HFFc6 (cell line): ENCODE measurements at places on chromosomes 2 and 18. TPM values are rescaled to one million over a fixed set of nuclear protein-coding genes. Genes with fewer than 3 reads are reported as not detected.
A peak's percentile ranks its signal among the peaks of the same experiment; 100 is the strongest.

DNA sequence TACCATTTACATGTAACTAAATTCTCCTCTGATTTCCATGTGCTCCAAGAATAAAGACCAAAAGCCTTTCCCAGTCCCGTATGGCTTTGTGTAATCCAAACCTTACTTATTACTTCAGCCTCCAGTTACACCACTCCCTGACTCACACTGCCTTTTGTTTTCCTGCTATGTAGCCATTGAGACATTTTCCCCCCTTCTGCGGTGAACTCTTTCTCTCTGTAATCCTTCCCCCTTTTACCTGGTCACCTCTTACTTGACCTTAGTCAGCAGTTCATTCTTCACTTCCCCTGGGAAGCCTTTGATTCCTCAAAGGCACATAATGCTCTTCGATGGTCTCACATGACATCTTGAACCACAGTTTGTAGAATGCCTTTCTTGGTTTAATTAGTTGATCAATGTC lies 256.0 kb upstream of the FANCL start:
- peaks cover 1% of the 10 kb centered on the region; the same call in 1 of the 2 replicates for H3K27me3 ChIP-seq
- H3K4me1 ChIP-seq = no peaks in the 10 kb centered on the region
- H3K36me3 ChIP-seq = no peaks in the 10 kb centered on the region
- H3K27ac ChIP-seq = no peak overlapping the region

PTH2R gene
- not detected in 3 replicates for total RNA-seq

GRCh38 chr18:47953471-47953931 lies 23.0 kb upstream of the SMAD2 start:
- no peak overlapping the region for H3K27ac ChIP-seq
- no peaks in the 10 kb centered on the region for H3K36me3 ChIP-seq
- H3K27me3 ChIP-seq = peaks cover 10% of the 10 kb centered on the region

DNA sequence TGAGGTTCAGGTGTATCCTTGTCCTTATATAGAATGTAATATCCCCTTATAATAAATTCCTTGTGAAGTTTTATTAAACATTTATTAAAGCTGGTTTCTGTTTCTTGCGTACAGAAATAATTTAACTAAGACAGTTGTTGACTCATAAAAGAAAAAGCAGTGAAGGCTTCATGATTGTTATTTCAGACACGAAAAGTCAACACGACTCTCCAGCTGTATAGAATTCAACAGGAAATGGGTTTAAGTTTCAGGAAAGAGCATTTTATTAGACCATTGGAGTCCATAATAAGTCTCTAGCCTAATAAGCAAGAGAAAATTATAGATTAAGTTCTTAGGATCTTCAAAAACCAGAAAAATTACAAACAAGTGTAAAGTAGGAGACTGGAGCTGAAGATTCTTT lies 62.2 kb downstream of the KCNE4 start:
- H3K4me1 ChIP-seq = peaks cover 31% of the 10 kb centered on the region
- H3K36me3 ChIP-seq = no peaks in the 10 kb centered on the region
- H3K27ac ChIP-seq = no peak overlapping the region
- peaks cover 5% of the 10 kb centered on the region; the same call in 1 of the 2 replicates for H3K27me3 ChIP-seq
- no peak overlapping the region for H3K4me3 ChIP-seq
- no peak for DNase-seq

GRCh38 chr2:135258193-135258592 lies 206.1 kb downstream of the RAB3GAP1 start:
- no peak overlapping the region for H3K27ac ChIP-seq
- peaks cover 17% of the 10 kb centered on the region for H3K4me1 ChIP-seq

DNA sequence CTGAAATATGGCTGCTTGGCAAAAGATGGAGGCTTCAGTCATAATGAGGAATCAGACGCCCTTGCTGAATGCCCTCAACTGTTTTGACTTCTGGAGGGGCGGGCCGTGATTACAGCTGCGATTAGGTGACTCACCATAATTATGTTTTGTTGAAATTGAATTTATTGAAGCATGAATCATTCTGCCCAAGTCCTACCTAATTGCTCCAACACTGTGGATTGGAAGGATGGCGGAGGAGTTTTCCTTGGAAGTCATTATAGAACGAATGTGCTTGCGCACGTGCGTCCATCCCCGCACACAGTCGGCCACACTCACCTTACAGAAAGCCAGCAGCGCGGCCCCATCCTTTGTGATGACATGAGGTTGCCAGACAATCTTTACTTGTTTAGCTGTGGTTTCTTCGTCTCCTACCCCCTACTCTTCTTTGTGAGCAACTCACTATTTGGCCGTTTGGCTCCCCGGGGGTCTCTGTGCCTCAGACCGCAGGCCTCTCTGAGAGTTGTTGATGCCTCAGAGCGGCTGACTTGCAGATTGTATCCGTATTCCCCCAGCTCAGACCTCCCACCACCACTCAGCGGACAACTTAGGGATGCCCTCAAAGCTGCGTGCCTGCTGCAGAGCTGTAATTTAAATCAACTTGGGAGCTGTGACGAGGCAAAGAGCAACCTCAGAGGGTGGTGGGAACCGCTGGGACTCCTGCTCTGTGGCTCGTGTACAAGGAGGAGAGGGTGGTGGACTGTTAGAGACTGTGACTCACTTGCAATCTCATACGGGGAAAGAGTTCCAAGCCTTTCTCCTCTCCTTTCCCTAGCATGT lies 513.4 kb downstream of the TNS1 start:
- H3K36me3 ChIP-seq = no peaks in the 10 kb centered on the region; the same call in 1 of the 2 replicates
- H3K4me1 ChIP-seq = no peaks in the 10 kb centered on the region
- no peak overlapping the region for H3K27ac ChIP-seq
- no peak overlapping the region for H3K4me3 ChIP-seq
- DNase-seq = no peak
- peaks cover 7% of the 10 kb centered on the region for H3K27me3 ChIP-seq

DNA sequence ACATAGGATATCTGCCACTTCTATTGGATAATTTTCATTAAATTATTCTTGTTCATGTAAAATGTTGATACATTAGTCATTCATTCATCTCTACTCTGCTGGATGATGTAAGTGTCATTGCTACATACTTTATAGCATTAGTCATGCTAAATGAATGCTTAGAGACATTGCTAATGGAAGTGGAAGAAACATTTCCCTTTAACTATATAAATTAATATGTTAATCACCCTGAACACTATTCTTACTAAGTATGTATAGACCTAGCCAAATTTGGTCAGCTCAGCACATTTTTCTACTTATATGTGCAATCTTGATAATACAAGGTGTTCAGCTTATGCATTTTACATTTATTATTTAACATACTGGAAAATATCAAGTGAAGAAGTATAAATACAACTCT lies 160.2 kb downstream of the DPP4 start:
- H3K27me3 ChIP-seq = peaks cover 8% of the 10 kb centered on the region; the same call in 1 of the 2 replicates
- peaks cover 7% of the 10 kb centered on the region for H3K4me1 ChIP-seq
- DNase-seq = peak; percentile 25
- H3K4me3 ChIP-seq = no peak overlapping the region
- H3K36me3 ChIP-seq = no peaks in the 10 kb centered on the region

- H3K27me3 ChIP-seq = peaks cover 8% of the 10 kb centered on the region
- no peak for DNase-seq
- peak overlapping the region; percentile 88 for H3K27ac ChIP-seq
- peaks cover 45% of the 10 kb centered on the region for H3K36me3 ChIP-seq
- H3K4me3 ChIP-seq = peak overlapping the region; percentile 100
Observed at GRCh38 chr18:50285631-50286321, 1.7 kb downstream of the CXXC1 start.

MOGAT1 gene
- total RNA-seq = not detected in 3 replicates

- H3K27ac ChIP-seq = no peak overlapping the region
- H3K36me3 ChIP-seq = peaks cover 48% of the 10 kb centered on the region
- no peak for DNase-seq
Observed at GRCh38 chr18:59172664-59173249, 33.1 kb downstream of the SEC11C start.

GYPC gene
- 19.4 to 29.2 TPM (median 23.2 TPM) in 3 replicates for total RNA-seq

CD8B2 gene
- total RNA-seq = not detected in 3 replicates

ERMN gene
- total RNA-seq = not detected in 3 replicates

COL4A3 gene
- total RNA-seq = not detected in 3 replicates

DNA sequence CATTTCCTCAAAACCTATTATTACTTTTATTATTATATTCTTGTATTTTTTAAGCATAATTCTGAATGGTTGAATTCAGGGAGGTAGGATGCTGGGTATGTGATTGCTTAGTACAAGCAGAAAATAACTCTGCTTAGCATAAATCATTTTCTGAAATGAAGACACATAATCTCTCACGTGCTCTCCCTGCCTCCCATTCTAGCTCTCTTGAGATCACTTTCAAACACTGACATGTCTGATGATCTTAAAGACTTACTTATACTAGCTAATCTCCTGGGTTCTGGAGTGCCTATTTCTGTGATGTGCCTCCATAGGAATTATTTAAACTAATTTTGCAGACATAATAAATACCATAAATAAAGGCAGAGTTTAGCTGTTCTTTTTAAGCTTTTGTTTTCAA lies 1136.0 kb downstream of the SUCLG1 start:
- no peaks in the 10 kb centered on the region for H3K4me1 ChIP-seq
- H3K27me3 ChIP-seq = no peaks in the 10 kb centered on the region
- no peak for DNase-seq
- H3K4me3 ChIP-seq = no peak overlapping the region
- no peak overlapping the region for H3K27ac ChIP-seq

DNA sequence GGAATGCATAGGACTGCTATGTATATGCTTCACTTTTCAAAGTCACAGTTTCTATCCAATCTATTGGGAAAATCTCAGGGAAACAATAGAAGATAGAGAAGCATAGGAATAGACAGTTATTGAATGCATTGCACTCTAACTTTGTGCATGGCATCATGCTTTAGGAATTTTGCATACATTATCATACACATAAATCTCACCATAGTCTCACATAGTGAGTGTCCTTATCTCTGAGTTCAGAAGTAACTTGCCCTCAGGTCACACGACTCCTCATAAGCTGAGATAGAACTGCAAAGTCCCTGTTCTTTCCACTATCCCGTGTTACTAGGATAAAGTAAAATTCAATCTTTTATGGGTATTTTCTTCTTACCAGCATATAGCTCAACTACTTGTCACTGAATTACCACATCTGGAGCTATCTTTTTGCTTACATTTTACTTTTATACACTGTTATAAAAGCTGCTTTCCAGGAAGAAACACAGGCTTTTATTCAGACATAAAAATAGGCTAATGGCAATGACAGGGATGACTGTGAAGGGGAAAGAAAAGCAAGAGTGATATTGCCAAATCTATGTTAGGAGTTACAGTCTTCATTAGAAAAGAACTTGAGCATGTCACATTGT lies 666.9 kb downstream of the XIRP2 start:
- no peak overlapping the region for H3K27ac ChIP-seq
- peaks cover 2% of the 10 kb centered on the region for H3K27me3 ChIP-seq
- H3K4me1 ChIP-seq = no peaks in the 10 kb centered on the region
- H3K4me3 ChIP-seq = no peak overlapping the region
- peaks cover 4% of the 10 kb centered on the region; the same call in 1 of the 2 replicates for H3K36me3 ChIP-seq

CTDP1 gene
- 17.1 to 19.5 TPM (median 17.9 TPM) in 3 replicates for total RNA-seq

- DNase-seq = no peak
- H3K27me3 ChIP-seq = no peaks in the 10 kb centered on the region; the same call in none of the 2 replicates
- no peak overlapping the region for H3K27ac ChIP-seq
- no peak overlapping the region for H3K4me3 ChIP-seq
Observed at GRCh38 chr2:607709-608108, 69.5 kb downstream of the TMEM18 start.

GRCh38 chr2:172972005-172972619 lies 103.5 kb upstream of the MAP3K20 start:
- peaks cover 28% of the 10 kb centered on the region for H3K4me1 ChIP-seq
- H3K4me3 ChIP-seq = no peak overlapping the region
- peaks cover 1% of the 10 kb centered on the region; the same call in 1 of the 2 replicates for H3K27me3 ChIP-seq
- no peaks in the 10 kb centered on the region for H3K36me3 ChIP-seq
- peak; percentile 41 for DNase-seq

GRCh38 chr18:3675446-3675845 lies 225.5 kb downstream of the TGIF1 start:
- no peaks in the 10 kb centered on the region for H3K36me3 ChIP-seq
- H3K27ac ChIP-seq = no peak overlapping the region; the same call in 1 of the 2 replicates

DNA sequence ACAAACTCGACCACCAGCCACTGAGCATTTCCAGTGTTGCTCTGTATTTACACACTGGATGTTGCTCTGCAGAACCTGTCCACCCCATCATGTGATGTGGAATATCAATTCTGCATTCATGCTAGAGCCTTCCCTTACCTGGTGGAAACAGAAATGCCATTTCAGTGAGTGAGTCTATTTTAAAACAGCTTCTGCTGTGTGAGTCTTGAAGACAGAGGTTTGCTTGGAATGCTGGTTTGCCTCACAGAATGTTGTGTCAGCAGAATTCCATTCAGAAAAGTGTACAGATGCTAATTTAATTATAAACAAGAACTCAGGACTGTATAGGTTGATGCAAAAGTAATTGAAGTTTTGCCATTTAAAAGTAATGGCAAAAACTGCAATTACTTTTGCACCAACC lies 118.3 kb downstream of the MAP3K20 start:
- peaks cover 66% of the 10 kb centered on the region for H3K4me1 ChIP-seq
- no peak overlapping the region for H3K4me3 ChIP-seq
- peaks cover 41% of the 10 kb centered on the region for H3K36me3 ChIP-seq
- H3K27me3 ChIP-seq = peaks cover 3% of the 10 kb centered on the region; the same call in 1 of the 2 replicates
- H3K27ac ChIP-seq = peak overlapping the region; percentile 72
- peak; percentile 38 for DNase-seq

C2orf42 gene
- 10.6 to 16.6 TPM (median 16.5 TPM) in 3 replicates for total RNA-seq

- peak; percentile 67 for DNase-seq
- H3K36me3 ChIP-seq = peaks cover 19% of the 10 kb centered on the region
- peak overlapping the region; percentile 55 for H3K27ac ChIP-seq
- H3K4me3 ChIP-seq = no peak overlapping the region
- peaks cover 1% of the 10 kb centered on the region; the same call in 1 of the 2 replicates for H3K27me3 ChIP-seq
- H3K4me1 ChIP-seq = peaks cover 10% of the 10 kb centered on the region
Observed at GRCh38 chr2:246489-247144, 17.2 kb downstream of the SH3YL1 start.

GRCh38 chr2:68807821-68808266 lies 63.4 kb downstream of the BMP10 start:
- peaks cover 18% of the 10 kb centered on the region for H3K27me3 ChIP-seq
- DNase-seq = no peak
- no peaks in the 10 kb centered on the region for H3K36me3 ChIP-seq
- no peak overlapping the region; the same call in 1 of the 2 replicates for H3K27ac ChIP-seq
- peaks cover 40% of the 10 kb centered on the region for H3K4me1 ChIP-seq

PTGR3 gene
- 42.3 to 46.2 TPM (median 43.9 TPM) in 3 replicates for total RNA-seq

GRCh38 chr2:38444247-38444646 lies 67.2 kb upstream of the ATL2 start:
- H3K4me3 ChIP-seq = no peak overlapping the region
- H3K36me3 ChIP-seq = no peaks in the 10 kb centered on the region
- H3K27ac ChIP-seq = no peak overlapping the region
- peaks cover 57% of the 10 kb centered on the region for H3K27me3 ChIP-seq
- no peak for DNase-seq
- H3K4me1 ChIP-seq = no peaks in the 10 kb centered on the region

CPLX4 gene
- not detected in 3 replicates for total RNA-seq

DNA sequence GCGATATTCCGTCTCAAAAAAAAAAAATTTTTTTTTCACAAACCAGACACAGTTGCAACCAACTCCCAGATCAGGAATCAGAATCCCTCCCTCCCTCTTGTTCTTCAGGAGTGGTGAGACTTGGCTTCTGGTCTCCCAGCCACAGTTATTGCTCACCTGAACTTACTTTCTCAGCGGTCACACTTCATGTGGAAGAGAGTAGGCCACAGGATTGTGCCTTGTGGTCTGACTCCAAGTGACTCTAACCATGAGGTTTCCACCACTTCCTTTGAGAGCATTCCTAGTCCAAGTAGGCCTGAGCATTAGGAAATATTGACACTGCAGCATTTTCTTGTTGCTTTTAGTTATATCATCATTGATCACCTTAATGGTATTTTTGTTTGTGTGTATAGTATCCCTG lies 12.1 kb downstream of the FMNL2 start:
- H3K4me3 ChIP-seq = no peak overlapping the region
- no peak overlapping the region for H3K27ac ChIP-seq
- peaks cover 17% of the 10 kb centered on the region for H3K36me3 ChIP-seq
- DNase-seq = peak; percentile 62

GRCh38 chr18:31773774-31774476 lies 13.2 kb upstream of the SLC25A52 start:
- no peak for DNase-seq
- no peaks in the 10 kb centered on the region for H3K4me1 ChIP-seq
- H3K27me3 ChIP-seq = peaks cover 3% of the 10 kb centered on the region
- H3K27ac ChIP-seq = no peak overlapping the region
- H3K4me3 ChIP-seq = peak overlapping the region; percentile 25; the same call in 1 of the 2 replicates
- H3K36me3 ChIP-seq = peaks cover 6% of the 10 kb centered on the region; the same call in 1 of the 2 replicates

FEV gene
- total RNA-seq = not detected in 3 replicates
